ENCODE measurements at places on chromosomes 3 and 15.

DNA sequence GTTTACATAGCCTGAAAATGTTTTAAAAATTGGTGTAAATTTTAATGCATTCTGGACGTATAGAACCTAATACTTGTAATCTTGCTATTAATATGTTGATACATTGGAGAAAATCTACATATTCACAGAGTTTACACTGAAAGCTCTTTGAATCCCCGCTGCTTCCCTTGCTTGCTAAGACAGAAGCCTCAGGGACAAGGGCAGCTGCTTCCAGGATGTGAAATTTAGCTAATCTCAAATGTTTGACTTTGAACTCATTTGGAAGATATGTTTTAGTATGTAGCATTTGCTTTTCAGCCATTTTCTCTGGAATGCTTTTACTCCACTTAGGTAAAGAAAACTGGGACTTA lies 172.0 kb downstream of the RBMS3 start:
- DNase-seq: no peak

DNA sequence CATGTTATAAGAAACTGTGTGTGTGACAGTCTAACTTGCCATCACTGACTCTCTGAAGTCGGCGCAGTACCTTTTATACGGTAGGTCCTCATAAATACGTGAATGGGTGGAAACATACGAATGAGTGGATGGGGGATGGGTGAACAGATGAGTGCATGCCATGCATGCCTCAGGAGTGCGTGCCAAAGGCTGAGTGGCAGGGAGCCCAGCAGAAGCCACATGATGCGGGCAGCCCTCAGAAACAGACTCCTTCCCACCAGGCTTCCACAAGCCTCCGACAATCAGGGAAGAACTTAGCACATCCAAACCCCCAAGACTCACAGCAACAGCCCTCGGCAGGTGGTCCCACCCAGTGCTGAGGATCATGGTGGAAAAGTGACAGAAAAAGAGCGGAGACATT lies 16.7 kb downstream of the HCN4 start:
- DNase-seq: no peak

GRCh38 chr3:14492948-14493881 lies 46.9 kb downstream of the GRIP2 start:
- no peak for DNase-seq

DNA sequence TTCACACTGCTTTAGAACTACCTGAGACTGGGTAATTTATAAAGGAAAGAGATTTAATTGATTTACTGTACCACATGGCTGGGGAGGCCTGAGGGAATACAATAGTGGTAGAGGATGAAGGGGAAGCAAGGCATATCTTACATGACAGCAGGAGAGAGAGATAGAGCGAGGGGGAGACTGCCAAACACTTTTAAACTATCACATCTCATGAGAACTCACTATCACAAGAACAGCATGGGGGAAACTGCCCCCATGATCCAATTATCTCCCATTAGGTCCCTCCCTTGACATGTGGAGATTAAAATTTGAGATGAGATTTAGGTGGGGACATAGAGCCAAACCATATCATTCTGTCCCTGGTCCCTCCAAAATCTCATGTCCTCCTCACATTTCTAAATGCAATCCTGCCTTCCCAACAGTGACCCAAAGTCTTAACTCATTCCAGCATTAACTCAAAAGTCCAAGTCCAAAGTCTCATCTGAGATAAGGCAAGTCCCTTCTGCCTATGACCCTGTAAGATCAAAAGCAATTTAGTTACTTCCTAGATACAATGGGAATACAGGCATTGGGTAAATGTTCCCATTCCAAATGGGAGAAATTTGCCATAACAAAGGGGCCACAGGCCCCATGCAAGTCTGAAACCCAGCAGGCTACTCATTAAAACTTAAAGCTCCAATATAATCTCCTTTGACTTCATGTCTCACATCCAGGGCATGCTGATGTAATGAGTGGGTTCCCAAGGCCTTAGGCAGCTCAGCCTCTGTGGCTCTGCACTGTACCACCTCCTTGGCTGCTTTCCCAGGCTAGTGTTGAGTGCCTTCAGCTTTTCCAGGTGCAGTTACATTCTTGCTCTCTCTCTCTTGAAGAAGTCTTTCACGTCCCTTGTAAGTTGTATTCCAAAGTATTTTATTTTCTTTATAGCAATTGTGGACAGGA lies 481.7 kb upstream of the TGFBR2 start:
- peak; percentile 48 for DNase-seq

- no peak for DNase-seq
Observed at GRCh38 chr3:8328967-8329366, 172.7 kb upstream of the LMCD1 start.

DNA sequence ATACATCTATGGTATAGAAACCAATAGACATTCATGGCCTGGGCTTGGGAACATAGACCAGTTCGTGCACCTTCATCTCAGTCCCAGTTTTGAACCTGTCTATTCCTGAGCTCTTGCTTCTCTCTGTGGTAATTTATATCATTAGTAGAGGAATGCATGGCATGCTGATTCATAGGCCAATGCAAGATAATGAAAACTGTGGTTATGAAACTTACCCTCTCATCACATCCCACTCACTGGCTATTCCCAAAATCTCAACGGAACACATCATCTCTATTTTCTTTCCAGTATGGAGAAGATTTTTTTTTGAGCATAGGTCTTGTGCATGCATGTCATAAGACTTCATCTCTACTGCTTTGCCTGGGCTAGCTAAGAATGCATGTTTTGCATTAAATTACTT lies 18.7 kb upstream of the P2RY12 start:
- DNase-seq: no peak

- DNase-seq: no peak
Observed at GRCh38 chr3:193574488-193575070, 18.4 kb upstream of the OPA1 start.

DNA sequence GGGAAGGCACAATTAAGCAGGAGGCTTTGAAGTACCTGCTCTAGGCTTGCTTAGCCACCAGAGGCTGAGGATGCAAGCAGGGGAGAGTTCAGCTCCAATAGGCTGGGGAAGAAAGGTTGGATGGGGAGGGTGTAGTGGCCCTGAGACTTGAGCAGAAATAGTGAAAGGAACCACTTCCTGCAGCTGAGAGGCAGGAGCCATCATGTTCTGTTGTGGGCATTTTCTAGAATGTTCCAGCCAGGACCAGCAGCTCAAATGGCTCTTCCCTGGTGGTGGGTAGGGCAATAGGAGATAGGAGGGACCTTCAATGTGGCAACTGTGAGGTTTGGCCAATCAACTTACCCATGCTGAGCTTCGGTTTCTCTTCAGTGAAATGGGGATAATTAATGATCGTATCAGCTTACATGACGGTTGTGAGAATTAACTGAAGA lies 79.1 kb upstream of the CGNL1 start:
- DNase-seq: no peak

DNA sequence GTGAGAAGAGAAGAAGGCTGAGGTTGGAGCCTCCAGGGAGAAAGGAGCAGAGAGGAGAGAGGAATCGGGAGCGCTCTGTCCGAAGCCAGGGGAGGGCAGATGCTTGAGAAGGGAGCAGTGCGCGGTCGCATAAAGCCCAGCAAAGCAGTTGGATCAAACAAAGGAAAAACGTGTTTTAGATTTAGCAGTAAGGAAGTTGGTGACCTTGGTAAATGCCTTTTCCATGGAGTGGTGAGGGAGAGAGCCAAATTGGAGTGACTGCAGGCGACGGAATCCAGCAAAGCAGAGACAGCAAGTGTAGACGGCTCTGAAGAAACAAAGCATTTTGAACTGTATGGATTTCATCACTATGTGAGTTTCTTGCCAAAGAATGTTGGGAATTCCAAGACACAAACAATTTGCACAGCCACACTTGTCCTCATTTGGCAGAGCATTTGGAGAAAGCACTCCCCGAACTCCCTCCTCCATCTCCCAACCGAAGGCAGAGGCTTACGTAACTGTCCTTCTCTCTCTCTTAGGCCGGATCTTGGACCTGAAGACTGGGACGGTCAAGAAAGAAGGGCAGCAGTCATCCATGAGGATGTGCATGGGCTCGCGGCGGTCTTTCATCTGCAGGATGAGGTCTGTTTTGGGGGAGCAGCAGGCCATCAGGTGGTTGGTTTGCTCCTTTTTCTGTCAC lies 103.6 kb downstream of the ARNT2 start:
- no peak for DNase-seq

GRCh38 chr3:43061101-43061895 lies 44.6 kb downstream of the POMGNT2 start:
- no peak for DNase-seq

DNA sequence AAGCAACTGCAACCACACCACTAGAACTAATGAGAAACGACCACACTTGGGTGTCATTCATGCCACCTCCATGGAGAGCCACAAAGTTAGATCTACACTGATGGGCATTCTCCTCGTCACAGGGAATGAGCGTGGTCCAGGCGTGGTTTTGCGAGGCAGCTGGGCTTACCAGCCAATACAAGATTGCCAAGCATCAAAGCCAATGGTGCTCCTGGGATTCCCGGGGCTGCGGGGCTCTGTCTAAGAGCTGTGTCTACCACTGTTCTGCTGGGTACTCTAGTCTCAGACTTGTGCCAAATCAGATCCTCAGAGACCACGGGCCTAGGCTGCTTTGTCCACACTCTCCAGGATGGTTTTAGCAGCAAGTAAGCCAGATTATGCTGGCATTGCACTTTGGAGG lies 43.8 kb downstream of the RAB6B start:
- DNase-seq: no peak

DNA sequence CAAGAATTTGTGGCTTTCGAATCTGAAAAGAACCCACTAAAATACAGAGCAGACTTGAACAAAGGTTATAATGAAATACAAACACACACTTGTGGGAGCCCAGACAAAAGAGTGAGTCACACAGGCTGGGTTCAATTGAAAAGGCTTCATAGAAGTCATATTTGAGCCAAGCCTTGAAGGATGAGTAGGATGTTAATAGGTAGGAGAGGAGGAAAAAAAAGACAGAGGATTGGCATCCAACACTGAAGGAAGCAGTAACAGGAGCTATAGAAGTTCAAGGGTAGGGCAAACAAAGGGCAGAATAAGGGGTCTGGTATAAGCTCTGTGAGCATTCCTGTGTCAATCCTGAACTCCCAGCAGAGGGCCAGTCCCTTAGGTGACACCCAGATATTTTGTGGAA lies 325.4 kb downstream of the FOXP1 start:
- DNase-seq: no peak

DNA sequence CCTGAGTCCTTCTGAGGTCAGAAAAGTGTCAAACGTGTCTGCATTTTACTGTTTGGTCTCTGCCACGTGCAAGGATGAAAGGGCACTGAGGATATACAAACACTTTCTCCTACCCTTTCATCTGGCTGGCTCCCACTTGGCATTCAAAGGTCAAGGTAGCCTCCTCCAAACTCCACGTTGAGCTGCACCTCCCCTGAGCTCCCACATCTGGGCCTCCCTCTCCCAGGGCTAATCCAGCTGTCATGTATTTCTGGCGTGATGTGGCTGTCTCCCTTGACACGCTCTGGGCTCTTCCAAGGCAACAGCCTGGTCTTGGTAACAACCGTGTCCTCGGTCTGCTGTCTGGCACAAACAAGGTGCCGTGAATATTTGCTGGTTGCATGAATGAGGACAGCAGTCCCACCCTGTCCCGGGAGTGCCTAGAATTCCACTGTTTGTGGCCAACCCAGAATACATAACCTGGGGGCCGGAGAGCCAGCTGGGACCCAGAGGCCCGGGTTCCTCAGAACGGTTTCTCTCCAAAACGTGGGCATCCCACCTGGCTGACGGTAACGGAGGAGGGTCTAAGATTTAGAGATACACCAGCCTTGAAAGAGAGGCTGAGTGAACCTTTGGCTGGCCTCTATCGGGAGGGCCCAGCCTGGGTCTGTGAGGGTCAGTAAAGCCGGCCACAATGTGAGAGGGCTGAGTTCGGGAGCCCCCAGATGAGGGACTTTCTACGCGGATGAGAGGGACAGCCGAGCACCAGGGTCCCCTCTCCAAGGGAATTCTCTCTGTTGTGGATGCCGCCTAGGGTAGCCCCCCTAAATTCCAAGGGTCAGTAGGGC lies 767 bp downstream of the GLT8D1 start:
- no peak for DNase-seq

- no peak for DNase-seq
Observed at GRCh38 chr3:167084545-167084944, 295.6 kb downstream of the ZBBX start.

DNA sequence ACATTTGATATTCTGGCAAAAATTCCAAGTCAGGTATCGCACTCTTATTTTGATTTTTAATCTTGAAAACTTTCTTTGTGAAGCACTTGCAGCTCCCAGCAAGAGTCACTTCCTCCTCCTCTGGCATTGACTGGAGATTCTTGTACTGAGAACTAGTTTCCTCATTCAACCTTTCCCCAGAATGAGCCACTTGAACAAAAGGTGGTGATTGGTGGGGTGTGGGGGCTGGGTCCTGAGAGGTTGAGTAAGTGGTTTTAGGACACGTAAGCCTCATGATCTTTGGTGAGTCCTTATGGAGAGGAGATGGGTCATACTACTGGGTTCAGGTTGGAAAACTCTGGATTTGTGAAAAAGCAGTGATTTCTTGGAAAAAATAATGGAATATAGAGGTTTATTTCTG lies 32.3 kb upstream of the ONECUT1 start:
- peak; percentile 51 for DNase-seq

GRCh38 chr3:119104031-119104430 lies 41.9 kb upstream of the TEX55 start:
- DNase-seq: no peak

GRCh38 chr3:150165396-150166094 lies 194.8 kb upstream of the PFN2 start:
- DNase-seq: no peak

DNA sequence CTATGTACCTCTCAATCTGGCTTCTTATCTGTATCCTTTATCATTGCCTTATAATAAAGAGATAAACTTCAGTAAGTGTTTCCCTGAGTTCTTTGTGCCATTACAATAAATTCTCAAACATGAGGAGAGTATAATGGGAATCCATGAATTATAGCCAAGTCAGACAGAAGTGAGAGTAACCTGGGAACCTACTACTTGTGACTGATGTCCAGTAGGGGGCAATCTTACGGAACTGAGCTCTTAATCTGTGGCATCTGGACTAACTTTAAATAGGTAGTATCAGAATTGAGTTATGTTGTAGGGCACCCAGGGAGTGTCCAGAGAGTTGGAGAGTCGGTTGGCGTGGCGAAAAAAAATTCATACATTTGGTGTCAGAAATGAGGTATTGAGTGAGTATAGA lies 542.6 kb downstream of the ZBBX start:
- no peak for DNase-seq

GRCh38 chr3:102230057-102230456 lies 204.8 kb upstream of the ZPLD1 start:
- DNase-seq: no peak

GRCh38 chr3:194485881-194486539 lies 792 bp downstream of the ATP13A3 start:
- DNase-seq: peak; percentile 66

DNA sequence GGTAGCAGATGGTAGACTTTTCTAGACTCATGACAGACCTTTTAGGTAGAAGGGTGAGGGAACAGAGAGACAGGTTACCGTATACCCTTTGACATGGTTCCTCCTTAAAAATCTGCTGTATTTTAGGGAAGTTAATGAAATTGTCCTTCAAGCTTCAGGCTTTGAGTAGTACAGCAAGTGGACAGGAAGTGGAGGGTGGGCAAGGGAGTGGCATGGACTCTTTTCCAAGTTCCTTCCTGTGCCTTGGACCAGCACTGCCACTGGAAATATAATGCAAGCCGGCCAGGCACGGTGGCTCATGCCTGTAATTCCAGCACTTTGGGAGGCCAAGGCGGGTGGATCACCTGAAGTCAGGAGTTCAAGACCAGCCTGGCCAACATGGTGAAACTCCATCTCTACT lies 156.1 kb upstream of the LRRFIP2 start:
- no peak for DNase-seq

Measured in lower lobe of right lung (tissue), 2 donors.